ENCODE measurements at places on chromosomes 13 and 19.

DNA sequence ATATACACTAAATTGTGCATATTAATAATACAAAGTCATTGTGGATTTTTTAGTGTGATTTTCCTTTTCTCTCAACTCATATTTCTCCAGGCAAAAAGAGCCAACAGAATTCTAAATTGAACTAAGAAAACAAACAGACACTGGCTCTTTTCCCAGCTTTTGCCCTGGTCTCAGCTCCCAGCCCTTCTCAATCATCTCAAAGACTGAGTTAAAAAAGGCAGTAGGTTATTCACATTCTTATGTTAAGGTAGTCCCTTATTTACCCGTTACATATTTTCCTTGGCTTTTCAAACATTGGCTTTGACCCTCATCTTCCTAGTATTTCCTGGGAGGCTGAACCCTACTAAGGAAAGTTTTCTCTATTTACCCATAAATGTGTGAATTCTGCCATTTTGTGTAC lies 753.6 kb downstream of the LIG4 start:
- DNase-seq, result no peak

- no peak for DNase-seq
These were observed 2749.5 kb downstream of the PCDH9 start for GRCh38 chr13:64480672-64481071.

DNA sequence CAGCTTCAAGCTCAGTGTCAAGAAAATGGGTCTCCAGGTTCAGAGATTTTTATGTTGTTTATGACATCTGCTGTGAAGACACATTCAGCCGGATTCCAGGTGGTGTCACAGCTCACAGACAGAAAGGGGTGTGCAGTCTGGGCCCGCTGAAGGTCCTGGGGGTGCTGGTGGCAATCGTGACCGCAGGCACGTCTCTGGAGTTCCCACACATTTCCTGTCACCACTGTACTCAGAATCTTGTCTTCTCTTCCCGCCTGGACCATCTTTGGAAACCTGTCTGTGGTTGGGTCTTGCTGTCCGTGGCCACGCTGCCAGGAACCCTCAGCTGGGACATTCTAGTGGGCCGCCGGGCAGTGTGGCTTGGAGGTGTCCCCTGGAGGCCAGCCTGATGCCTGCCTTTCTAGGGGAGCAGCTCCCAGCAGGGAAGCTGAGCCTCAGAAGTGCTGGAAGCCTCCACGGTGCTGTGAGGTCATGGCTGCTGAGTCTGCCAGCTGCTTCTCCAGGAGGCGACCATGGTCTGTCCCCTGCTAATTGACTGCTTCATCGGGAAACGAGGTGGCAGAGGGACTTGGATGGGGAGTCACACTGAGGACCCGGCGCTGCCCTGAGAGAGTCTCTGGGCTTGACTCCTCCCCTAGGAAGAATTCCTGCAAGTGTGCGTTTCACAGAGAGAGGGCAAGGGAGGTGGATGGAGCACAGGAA lies 3.7 kb downstream of the TEX29 start:
- no peak for DNase-seq

DNA sequence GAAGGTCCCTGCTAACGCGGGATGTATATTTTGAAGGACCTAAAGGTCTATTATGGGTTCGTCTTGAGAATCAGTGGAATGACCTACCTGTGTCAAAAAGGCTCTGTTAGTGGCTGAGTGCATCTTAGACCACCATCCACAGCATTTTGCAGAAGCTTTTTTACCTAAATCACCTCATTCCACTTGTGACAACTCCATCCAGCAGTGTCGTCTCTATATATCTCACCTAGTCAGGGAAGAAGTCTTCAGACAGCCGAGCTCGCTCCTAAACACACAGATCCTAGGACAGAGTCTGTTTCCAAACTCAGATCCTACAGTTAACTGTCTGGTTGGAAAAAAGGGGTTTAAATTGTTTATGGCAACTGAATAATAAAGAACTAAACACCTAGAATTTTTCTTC lies 33.7 kb downstream of the COL4A1 start:
- DNase-seq, result no peak

DNA sequence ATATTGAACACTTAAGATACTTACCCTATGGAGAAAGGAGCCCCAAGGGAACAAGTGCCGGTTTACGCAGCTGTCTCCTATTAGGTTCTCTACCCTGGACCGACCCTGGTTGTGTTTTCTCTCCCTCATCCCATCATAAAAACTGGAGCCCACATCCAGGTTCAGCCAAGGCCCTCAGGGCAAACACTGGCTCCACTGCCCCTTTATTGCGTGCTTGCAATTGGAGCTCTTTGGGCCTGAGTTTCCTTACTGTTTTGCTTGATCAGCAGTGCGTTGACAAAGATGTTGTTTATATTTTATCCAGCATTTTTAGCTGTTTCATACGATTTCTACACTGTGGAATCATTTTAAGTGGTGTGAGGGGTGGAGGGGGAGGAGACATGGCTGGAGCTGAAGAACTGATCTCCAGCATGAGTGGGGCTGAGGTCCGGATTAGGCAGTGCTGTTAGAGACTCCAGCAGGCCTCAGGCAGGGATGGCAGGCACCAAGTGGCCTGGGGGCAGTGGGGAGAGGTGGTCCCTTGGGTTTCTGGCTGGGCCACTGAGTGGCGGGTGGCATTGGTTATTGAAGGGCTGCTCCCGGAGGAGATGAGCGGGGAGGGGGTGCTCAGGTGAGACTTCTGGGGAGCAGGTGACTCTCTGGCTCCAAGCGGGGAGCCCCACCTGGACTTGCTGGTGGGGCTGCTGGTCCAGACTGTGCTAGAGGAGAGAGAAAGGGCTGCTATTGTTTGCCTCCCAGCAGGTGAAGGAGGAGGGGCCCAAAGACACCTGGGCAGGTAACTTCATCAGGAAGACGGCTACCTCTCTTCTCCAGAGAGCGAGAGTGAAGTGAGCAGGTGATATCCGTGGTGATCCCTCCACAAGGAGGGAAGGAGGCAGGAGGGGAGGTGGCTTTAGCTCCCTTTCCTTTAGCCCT lies 62.4 kb upstream of the RNF113B start:
- no peak for DNase-seq

- DNase-seq, result no peak
These were observed 332.2 kb upstream of the SGCG start for GRCh38 chr13:22848539-22849052.

Measured in foreskin fibroblast (primary cell).